ENCODE measurements at places on chromosomes 5 and 9.

DNA sequence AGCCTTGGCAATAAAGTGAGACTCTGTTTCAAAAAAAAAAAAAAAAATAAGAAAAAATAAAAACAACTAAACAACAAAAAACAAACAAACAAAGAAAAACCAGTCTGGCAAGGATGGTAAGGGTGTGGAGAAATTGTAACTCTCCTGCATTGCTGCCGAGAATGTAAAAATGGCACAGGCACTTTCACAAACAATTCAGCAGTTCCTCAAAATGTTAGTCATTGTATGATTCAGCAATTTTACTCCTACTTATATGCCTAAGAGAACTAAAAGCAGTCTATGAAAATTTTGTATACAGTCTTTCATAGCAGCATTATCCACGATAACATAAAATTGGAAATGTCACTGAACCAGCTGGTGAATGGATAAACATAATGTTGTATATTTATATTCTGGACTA is 280.4 kb downstream of the CDH9 start:
- no peak for DNase-seq

- DNase-seq = no peak
Measured at GRCh38 chr5:157828105-157828943, 30.6 kb downstream of the CLINT1 start.

DNA sequence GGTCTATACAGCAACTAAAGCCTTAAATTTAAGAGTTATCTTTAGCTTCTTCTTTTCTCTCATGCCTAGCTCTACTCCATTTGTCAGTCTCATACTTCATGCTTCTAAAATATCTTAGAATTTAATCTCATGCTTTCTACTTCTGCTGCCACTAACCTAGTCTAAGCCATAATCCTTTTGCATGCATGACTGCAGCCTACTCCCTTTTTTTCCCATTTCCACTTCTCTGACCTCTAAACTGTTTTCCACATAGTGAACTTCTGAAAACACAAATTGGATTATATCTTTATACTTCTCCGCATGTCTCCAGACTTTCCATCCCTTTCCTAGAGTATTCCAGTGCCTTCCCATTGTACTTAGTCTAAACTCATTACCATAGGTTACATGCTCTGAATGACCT is 193.0 kb downstream of the XRCC4 start:
- DNase-seq = no peak

GRCh38 chr5:184471-184870 is 6.8 kb upstream of the LRRC14B start:
- DNase-seq = no peak

DNA sequence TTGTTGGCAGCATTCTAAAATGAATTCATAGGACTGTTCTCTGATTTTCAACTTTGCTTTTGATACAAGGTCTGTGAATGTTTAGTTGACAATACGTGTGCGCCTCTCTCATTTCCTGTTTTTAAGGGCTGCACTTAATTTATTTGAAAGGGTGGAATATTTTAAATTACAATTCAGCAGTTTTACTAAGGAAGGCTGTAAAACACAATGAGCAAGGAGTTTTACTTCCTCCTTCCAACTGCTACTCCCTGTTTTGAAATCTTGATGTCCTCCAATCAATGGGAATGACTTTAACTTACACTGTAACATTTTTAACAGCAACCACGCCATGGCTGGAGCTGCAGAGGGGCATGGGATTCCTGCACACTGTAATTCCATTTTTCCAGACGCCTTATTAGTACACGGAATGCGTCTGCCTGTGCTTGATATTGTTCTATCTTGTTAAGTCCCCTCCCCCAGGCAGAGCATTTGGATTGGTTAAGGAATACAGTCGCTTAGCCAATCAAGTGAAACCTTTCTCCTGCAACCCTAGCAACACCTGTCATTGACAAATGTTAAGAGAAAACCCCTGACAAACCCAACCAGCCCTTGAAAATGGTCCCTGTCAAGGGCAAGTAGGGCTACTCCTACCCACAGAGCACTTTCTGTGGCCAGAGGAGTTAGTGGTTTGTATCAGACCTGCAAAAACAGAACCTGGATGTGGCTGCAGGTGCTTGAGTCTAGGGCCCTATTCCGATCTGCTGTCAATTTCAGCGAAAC is 12.5 kb upstream of the ZSWIM6 start:
- DNase-seq = peak; percentile 33

All from cerebellar cortex (tissue), 1 donor.